CD4-positive, alpha-beta memory T cell (primary cell): ENCODE measurements at places on chromosomes 16 and 17. TPM values are rescaled to one million over a fixed set of nuclear protein-coding genes. Genes with fewer than 3 reads are reported as not detected.

GRCh38 chr16:50326264-50326663 is 42.5 kb downstream of the BRD7 start:
- H3K4me3 ChIP-seq: no peak overlapping the region
- DNase-seq: no peak
- H3K4me1 ChIP-seq: peaks cover 32% of the 10 kb centered on the region
- peaks cover 30% of the 10 kb centered on the region for H3K36me3 ChIP-seq
- H3K27me3 ChIP-seq: no peaks in the 10 kb centered on the region

LGALS9B gene
- total RNA-seq: not detected

MAPK7 gene
- 26.2 TPM for total RNA-seq

DNA sequence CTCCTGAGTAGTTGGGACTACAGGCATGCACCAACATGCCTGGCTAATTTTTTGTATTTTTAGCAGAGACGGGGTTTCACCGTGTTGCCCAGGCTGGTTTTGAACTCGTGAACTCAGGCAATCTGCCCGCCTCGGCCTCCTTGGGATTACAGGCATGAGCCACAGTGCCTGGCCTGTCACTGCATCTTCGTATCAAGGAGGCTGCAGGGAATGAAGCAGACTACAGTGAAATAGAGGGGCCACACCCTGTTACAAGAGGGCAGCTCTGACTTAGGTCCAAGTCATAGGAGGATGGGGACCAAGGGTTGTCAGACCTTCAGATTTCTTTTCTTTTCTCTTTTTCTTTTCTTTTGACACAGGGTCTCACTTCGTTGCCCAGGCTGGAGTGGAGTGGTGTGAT is 28.7 kb downstream of the FA2H start:
- no peak overlapping the region for H3K27ac ChIP-seq
- H3K4me1 ChIP-seq: no peaks in the 10 kb centered on the region
- no peak overlapping the region for H3K4me3 ChIP-seq
- H3K36me3 ChIP-seq: no peaks in the 10 kb centered on the region
- no peak for DNase-seq

NPIPA7 gene
- 11.2 TPM for total RNA-seq

TLCD3B gene
- total RNA-seq: not detected
